ENCODE measurements at places on chromosomes 11 and 22.

DNA sequence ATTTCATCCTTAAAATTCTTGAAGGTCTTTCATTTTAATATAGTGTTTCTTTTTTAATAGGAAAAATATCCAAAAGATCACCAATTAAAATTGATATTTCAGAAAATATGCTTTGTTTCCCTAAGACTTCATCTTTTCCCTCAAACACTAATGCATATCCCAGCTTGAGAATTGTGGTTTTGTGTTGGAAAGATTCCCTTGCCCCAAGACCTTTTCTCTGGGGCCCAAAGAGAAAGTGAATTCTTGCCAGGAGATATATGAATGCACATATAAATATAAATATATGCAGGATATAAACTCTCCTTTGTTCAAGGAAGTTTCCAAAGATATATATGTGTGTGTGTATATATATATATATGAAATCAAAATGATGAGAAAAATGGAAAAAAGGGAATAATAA is 241.2 kb downstream of the FAM76B start:
- DNase-seq: no peak

- no peak for DNase-seq
Observed at GRCh38 chr11:72443016-72443415, 8.7 kb upstream of the CLPB start.

- DNase-seq: no peak
Observed at GRCh38 chr11:43574949-43575912, 105.3 kb upstream of the HSD17B12 start.

DNA sequence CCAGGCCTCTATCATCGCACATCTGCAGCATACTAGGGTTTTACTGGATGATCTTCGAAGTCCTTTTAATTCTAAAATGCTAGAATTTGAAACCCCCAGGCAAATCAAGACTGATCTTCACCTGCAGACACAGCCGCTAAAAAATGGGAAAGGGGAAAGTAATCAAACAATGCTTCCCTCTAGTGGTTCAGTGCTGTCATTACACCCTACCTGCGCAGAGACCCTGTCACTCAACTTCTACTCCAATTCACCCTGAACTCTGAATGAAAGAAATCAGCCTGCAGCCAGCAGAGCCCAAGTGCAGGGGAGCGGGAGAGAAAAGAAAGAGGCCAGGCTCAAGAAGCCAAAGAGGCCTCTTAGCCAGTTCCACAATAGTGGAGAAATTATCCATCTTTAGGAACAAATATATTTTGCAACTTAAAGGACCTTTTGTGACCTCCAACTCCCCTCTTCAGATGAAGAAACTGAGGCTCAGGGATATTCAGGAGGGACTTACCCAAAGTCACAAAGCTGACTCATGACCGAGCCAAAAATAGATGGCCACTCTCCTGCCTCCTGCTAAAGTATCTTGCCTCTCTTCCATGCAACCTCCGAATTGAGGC is 33.0 kb downstream of the SERGEF start:
- DNase-seq: peak; percentile 32

DNA sequence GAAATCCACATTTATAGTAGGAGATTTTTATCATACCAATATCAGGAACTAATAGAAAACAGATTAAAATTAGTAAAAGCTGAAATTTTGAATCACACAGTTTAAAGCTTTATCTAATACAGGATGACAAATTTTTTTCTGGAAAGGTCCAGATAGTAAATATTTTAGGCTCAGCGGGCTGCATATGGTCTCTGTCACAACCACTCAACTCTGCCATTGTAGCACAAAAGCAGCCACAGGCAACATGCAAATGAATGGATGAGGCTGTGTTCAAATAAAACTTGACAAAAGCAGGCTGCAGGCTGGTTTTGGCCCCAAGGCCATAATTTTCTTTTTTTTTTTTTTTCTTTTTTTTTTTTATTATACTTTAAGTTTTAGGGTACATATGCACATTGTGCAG is 108.2 kb upstream of the CCDC90B start:
- DNase-seq: no peak

DNA sequence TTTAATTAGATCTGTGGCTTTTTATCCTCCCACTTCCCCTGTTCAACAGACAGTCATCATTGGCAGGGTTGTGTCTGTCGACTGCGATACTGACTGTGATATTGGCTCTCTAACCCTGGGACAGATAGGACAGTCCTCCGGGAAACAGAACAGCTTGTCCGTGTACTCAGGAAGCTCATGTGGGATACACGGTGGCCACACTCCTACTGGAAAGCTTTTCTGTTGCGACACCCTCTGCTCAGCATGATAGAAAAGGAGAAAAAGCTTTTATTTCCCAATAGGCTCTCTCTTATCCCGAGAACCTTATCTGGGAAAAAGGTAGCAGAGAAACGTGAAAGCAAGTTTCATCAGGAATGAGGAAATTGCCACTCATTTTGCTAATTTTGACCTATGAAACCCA is 60.4 kb upstream of the HSPA8 start:
- no peak for DNase-seq

DNA sequence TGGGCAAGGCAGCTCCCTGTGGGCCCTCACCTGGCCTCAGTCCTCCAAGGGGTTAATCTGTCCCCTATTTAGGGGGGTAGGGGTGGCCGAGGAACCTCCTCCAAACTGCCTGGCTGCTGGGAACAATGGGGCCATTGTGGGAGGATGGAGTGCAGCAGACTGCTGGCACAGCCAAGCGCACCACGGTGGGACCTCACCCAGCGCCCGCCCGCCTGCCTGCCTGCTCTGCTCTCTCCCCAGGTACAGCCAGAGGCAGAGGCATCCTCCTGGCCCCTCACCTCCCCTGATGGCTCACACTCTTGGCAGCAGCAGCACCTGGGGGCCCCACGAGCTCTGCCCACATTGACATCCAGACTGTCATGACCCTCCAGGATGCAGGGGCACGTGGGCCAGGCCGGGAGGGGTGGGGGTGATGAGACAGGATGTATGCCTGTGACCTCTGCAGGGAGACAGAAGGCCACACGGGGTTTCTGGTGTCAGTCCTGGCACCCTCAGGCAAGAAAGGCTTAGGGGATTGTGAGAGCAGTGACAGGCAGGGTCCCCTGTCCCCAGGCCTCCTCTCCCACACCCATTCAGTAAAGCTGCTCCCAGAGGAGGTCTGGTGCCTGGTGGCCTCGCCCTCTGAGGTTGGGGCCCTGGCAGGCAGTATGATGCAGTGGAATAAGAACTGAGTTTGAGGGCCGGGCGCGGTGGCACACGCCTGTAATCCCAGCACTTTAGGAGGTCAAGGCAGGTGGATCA is 11.4 kb downstream of the BCL9L start:
- no peak for DNase-seq

GRCh38 chr11:91707652-91708482 is 516.8 kb upstream of the FAT3 start:
- DNase-seq: no peak

DNA sequence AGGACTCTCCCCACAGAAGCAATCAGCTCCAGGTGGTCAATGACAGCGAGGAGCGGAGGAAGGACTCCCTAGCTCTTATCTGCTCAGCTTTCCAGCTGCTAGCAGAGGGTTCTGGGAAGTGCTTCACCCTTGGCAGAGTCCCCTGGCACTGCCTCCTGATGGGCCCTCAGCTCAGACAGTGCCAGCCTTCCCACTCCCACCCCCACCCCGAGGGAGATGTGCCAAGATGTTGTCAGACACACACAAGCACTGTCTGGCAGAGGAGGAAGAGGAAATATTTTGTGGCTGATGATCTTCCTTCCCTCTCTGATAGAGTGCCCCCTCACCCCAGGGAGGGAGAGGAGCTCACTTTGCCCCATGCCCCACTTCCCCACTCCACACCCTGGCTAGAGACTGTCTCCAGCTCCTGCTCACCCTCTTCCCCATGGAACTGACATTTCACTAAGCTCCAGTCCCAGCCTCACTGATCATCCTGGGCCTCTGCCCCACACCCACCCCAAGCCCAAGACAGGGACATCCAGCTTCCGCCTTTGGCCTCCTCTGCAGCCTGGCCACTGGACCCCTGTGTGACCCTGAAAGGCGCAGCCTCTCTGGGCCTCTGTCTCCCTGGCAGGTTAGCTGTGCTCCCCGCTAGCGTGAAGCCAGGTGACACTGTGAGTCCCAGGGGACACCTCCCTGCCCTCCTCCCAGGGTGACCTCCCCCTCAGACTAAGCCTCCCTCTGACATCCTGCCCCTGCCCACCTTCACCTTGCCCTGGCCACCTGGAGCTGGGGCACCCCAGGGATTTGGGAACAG is 44.5 kb downstream of the SLCO2B1 start:
- DNase-seq: no peak

GRCh38 chr11:109845437-109845836 is 247.8 kb upstream of the ZC3H12C start:
- no peak for DNase-seq

DNA sequence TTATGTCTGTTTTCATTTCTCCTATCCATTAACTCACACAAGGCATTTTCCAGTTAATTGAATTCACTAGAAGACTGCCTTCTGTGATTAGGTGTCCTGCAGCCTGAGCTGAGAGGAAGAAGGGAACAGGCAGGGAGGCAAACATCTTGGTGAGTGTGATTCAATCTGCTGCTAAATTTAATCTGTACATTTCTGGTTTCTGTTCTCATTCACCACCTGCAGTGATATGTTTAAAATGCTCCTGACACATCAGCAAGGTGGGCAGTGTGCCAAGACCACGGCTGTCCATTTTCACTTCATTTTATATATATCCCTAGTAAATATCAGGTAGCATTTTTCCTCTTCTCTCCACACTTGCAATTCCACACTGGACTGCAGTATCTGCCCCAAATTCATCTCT is 416.5 kb downstream of the TMEM135 start:
- DNase-seq: no peak

GRCh38 chr11:11247576-11247975 is 105.5 kb downstream of the CSNK2A3 start:
- no peak for DNase-seq

- no peak for DNase-seq
Observed at GRCh38 chr22:49699476-49699875, 128.2 kb downstream of the BRD1 start.

- DNase-seq: no peak
Observed at GRCh38 chr11:45368697-45369096, 82.6 kb upstream of the SYT13 start.

- no peak for DNase-seq
Observed at GRCh38 chr11:9763301-9763700, 99.4 kb downstream of the SWAP70 start.

GRCh38 chr11:68965901-68966853 is 14.6 kb downstream of the MRGPRD start:
- no peak for DNase-seq

DNA sequence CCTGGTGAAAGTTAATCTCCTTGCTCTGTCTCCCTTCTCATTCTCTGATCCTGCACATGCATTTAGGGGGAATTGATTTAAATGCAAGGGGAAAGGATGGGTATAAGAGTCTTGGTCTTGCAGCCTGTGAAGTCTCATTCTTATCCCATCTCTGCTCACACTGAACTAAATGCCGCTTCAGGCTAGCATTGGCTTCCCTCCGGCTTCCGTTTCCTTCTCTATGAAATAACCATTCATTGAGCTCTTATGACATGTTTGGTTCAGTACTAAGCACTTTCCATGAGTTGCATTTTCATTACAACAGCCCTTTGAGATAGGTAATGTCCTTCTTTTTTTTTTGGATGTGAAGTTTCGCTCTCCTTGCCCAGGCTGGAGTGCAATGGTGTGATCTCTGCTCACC is 5.6 kb downstream of the ZBTB16 start:
- no peak for DNase-seq

DNA sequence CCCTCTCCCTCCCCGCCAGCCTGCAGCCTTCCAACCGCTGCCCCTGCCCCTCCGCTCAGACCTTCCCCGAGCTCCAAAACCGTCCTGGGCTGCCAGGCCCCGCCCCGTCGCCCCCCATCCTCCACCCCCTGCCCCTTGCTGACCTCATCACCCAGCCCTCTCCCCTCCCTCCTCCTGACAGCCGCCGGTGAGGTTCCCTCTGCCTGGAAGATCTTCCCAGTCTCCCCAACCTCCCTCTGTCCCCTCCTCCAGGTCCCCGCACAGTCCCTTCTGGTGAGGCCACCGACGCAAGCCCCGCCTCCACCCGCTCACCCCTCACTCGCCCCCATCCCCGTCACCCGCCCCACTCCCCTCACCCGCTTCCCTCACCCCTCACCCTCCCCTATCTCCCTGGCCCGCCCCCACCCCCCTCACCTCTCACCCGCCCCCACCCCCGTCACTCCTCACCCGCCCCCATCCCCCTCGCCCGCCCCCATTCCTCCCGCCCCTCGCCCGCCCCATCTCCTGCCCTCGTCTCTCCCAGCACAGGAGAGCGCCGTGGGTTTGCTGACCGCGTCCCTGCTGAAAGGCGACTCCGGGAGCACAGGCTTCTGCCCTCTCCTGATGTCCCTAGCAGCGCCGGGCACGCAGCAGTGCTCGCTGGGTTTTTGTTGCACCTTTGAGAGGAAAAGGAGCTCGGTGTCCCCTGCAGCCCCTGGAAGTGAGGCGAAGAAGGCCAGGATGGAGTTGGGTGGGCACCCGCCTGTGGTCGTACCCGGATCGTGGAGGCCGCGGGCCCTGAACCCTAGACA is 16.4 kb upstream of the UPK3A start:
- DNase-seq: no peak

- DNase-seq: no peak
Observed at GRCh38 chr11:87036756-87037449, 831 bp upstream of the TMEM135 start.

DNA sequence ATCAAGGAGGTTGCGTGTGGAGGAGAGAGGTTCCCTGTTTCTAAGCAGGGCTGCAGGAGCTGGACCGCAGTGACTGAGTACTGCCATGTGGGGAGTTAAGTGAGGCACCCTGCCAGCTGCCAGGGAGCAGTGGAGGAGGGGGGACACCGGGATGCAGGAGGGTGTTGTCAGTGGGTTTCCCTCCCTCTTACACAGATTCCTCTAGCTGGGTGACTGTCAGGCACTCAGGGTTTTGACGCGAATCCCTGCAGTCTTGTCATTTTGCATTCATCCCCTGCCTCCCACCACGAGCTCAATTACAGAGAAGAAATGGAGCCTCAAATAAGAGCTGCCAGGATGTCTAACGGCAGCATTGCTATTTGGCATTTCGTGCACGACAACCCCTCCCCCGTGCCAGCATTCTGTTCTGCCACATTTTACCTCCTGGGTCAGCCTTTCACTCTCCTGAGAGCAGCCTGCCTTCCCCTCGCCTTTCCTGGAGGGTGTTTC is 119.8 kb upstream of the SORL1-AS1 start:
- no peak for DNase-seq

DNA sequence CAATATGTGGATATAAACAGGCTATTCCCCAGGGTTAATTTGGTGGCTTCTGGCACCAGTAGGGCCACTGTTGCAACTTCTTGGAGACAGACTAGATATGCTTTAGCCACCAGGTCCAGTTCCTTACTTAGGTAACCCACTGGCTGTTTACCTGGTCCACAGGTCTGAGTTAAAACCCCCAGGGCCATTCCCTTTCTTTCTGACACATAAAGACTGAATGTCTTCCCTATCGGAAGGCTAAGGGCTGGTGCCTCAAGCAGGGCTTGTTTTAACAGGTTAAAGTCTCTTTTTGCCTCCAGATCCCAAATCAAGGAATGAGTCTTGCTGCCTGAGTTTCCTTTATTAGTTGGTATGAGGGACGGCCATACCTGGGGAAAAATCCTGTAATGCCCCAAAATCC is 1052.7 kb upstream of the CNTN5 start:
- DNase-seq: no peak
